ENCODE measurements at places on chromosomes 4 and X. TPM values are rescaled to one million over a fixed set of nuclear protein-coding genes. Genes with fewer than 3 reads are reported as not detected.

The CHRDL1 gene
- total RNA-seq: not detected

The ERVMER34-1 gene
- total RNA-seq: not detected

The SLAIN2 gene
- total RNA-seq: 30.1 TPM

The NPY2R gene
- total RNA-seq: not detected

The PWWP3B gene
- total RNA-seq: 1.5 TPM

The ATP8A1 gene
- 6.5 TPM for total RNA-seq

The SHROOM2 gene
- total RNA-seq: 5.1 TPM

The ADAD1 gene
- total RNA-seq: not detected

The MSANTD1 gene
- 0.07 TPM for total RNA-seq

The FRG2 gene
- total RNA-seq: not detected

The KIF4A gene
- total RNA-seq: 13.9 TPM

The PTCHD1 gene
- total RNA-seq: under 0.01 TPM

The HSFX2 gene
- total RNA-seq: 0.21 TPM

The TXK gene
- total RNA-seq: 0.04 TPM

The MSX1 gene
- total RNA-seq: 2.7 TPM

The SCML2 gene
- 2.6 TPM for total RNA-seq

The MAP7D2 gene
- total RNA-seq: 0.04 TPM

The SSX3 gene
- total RNA-seq: not detected

The PITX2 gene
- 0.26 TPM for total RNA-seq

The ZGRF1 gene
- 10.1 TPM for total RNA-seq

The CXCL8 gene
- total RNA-seq: 311 TPM

The PAGE1 gene
- total RNA-seq: not detected

The GIMD1 gene
- total RNA-seq: not detected

The SH3BP2 gene
- 24.9 TPM for total RNA-seq

The USP51 gene
- 1.1 TPM for total RNA-seq

The ADAM29 gene
- not detected for total RNA-seq

The SPINK2 gene
- total RNA-seq: not detected

The CCDC120 gene
- 0.66 TPM for total RNA-seq

The GLRA2 gene
- not detected for total RNA-seq

The BEX5 gene
- 3.5 TPM for total RNA-seq

The PFKFB1 gene
- total RNA-seq: not detected

The JAKMIP1 gene
- total RNA-seq: not detected

The PCSK1N gene
- not detected for total RNA-seq

The SPANXN4 gene
- not detected for total RNA-seq

The PDCL2 gene
- not detected for total RNA-seq

The CD38 gene
- total RNA-seq: 0.07 TPM

The C1GALT1C1 gene
- 86.1 TPM for total RNA-seq

The FAM241A gene
- total RNA-seq: 12.2 TPM
